ENCODE measurements at places on chromosomes 4 and X.
A peak's percentile ranks its signal among the peaks of the same experiment; 100 is the strongest.

DNA sequence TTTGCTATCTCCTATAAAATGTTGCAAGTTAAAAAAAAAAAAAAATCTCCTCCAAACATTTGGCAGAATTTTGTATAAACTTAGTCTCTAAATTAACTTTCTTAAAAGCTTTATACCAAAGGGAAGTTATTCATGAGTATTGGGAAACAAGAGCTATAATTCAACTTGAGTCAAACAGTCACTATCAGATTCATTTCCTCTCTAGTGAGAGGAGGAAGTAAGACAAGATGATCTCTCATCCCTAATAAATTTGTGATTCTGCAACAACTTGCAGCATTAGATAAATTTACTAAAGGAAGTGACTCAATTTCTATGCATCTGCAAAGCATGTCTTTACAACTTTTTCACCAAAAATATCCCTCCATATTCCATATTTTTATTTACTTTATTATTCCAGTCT is 135.4 kb upstream of the GNPDA2 start:
- no peak for DNase-seq

- DNase-seq, result no peak
Measured at GRCh38 chrX:71638409-71638808, 20.1 kb upstream of the CXCR3 start.

GRCh38 chr4:145929415-145930178 is 9.0 kb downstream of the ZNF827 start:
- DNase-seq, result no peak

DNA sequence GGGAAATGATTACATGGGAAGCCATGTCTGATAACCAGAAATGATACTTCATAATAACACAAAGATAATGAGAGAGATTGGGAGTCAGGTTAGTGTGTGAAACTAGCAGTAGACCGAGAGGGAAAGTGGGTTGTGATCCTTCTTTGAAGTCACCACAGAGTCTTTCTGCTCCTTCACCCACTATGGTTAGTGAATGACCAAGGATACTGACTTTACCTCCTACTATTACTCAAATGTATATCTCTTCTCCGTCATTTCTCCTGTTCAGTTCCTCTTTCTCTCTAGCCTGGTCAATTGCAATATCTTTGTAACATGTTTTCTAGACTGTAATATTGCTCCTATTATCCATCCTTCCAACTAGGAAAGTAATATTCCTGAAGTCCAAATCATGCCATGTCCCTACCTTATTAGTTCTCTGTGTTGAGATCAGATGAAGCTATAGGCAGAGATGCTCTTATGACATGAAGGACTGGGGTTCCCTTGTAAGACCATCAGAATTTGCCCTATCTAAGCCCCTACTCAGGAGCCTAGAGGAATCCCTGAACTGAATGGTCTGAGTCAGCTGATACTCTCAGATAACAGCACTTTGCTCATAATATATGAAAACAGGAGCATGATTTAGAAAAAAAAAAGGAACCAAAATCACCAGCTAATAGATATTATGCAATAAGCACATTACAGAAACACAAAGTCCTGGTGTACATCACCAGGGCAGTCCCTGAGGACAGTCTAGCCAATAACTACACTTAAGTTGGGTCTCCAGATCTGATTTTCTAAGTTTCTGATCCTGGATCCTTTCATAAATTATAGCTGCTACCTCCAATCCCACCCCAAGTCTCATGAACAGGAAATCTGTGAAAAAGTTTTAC is 81.2 kb downstream of the SHROOM3 start:
- no peak for DNase-seq

GRCh38 chrX:1591863-1592469 is 562 bp downstream of the AKAP17A start:
- peak; percentile 21 for DNase-seq

DNA sequence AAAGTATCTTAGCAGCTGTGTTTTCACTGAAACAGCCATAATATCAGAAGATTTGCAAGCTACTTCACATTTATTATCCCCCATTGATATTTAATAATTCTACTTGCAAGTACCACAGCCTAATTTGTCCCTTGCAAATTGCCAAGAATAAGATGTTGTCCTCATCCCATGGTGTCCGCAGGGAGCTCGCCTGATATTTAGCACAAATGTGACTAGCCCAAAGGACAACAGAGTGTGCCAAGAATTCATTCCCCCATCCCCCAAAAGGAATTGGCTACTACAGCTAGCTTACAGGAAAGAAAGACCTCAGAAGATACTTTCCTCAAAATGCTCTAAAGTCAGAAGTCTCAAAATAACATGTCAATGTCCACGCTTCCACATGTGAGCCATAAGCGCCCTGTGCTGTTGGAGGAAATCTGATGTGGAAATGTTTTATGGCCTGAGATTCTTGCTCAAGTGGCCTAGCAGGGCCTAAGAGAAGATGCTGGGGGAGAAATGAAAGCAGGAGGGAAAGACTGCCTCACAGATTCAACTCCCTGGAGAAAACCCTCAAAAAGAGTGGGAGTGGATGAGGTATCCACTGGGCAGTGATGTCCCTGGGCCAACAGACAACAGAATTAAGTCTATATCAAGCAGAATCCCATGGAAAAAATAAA is 111.4 kb downstream of the SH3KBP1 start:
- DNase-seq, result no peak

DNA sequence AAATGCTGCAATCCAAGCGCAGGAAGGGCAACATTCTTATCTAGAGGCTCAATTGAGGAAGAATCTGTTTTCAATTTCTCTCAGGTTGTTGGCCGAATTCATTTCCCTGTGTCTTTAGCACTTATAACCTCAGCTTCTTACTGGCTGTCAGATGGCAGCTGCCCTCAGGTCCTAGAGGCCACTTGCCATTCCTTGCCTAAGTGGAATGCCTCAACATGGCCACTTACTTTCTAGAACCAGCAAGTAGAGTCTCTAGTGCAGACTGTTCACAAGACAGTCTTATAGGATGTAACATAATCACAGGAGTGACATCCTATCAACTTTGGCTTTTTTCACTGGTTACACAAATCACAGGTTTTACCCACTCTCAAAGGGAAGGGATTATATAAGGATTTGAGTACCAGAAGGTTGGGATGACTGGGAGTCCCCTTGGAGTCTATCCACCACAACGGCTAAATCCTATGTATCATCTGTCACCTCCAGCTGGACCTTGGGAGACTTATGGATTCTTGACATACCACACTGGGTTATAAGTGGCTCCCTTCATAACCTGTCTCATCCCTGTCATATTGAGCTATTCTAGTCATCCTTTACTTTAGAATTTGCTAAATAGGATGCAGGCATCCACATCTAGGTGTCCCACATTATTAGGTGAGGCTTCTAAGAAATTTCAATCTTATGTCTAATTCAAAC is 297.9 kb upstream of the CTSO start:
- DNase-seq, result no peak

- DNase-seq, result no peak
Measured at GRCh38 chr4:83855044-83855443, 319.1 kb downstream of the GPAT3 start.

GRCh38 chrX:63327788-63328187 is 23.3 kb downstream of the SPIN4 start:
- no peak for DNase-seq

- no peak for DNase-seq
Measured at GRCh38 chrX:37922928-37923327, 75.6 kb upstream of the DYNLT3 start.

- no peak for DNase-seq
Measured at GRCh38 chrX:68048774-68049173, 384.5 kb downstream of the OPHN1 start.

All from CD4-positive, alpha-beta T cell treated with Interferon alpha-2 for 1 hour (primary cell).